Renal cortex interstitium (tissue), 15 donors: ENCODE measurements at places on chromosomes 6 and 20. TPM values are rescaled to one million over a fixed set of nuclear protein-coding genes. Genes with fewer than 3 reads are reported as not detected.

ZGPAT gene
- polyA plus RNA-seq = 25.3 TPM

DNA sequence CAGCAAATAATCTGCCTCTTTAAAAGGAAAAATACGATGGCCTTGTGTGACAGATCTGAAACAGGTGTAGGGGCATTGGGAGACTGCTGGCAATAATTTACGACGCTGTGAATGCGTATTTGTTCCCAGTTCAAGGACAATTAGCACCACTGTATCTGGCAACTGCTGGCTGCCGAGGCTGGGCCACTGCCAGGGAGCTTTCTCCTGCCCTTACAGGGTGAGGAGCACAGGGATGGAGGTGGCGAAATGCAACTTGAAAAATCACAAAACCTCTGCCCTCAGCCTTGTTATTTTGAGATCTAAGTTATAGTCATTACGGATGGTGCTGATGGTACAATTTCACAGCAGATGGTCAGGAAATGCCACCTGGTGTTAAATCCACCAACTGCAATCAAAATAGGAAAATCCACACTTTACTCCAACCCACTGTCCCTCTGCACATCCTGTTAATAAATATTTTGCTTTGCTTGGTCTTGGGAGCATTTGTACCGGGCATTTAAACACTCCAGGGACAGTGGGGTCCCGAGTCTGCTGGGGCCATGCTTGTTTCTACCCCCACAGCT, 6.4 kb downstream of the MYLK4 start:
- DNase-seq = no peak

GRCh38 chr6:16857969-16858592, 96.8 kb upstream of the ATXN1 start:
- DNase-seq = no peak

DDO gene
- 0.30 TPM for polyA plus RNA-seq

TTBK1 gene
- polyA plus RNA-seq = 0.26 TPM

- DNase-seq = no peak
Measured at GRCh38 chr6:5984150-5985089, 22.3 kb downstream of the NRN1 start.

GRCh38 chr20:1856424-1856823, 38.8 kb upstream of the SIRPA start:
- DNase-seq = no peak

PERP gene
- 13.4 TPM for polyA plus RNA-seq

NTSR1 gene
- polyA plus RNA-seq = 1.2 TPM

DNA sequence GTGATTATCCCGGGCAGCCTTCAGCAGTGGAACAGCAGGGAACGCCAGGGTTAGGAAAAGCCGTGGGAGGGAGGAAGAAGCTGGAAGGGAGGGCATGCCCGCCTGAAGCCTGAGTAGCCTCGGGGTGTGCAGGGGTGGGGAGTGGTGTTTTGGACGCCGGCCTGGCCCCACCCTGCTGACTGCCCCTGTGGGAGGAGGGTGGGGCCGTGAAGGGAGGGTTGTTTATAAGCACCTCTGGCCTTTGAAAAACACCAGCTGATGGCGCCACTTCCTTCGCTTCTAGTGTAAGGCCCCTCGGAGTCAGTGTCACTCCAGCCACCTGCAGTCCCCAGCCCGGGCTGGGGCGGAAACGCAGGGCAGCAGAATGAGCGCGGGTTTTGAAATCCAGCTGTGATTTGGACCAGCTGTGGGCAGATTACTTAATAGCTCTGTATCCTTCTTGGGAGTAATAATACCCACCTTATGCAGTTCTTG, 52.8 kb upstream of the BMP6 start:
- peak; percentile 27 for DNase-seq

DNA sequence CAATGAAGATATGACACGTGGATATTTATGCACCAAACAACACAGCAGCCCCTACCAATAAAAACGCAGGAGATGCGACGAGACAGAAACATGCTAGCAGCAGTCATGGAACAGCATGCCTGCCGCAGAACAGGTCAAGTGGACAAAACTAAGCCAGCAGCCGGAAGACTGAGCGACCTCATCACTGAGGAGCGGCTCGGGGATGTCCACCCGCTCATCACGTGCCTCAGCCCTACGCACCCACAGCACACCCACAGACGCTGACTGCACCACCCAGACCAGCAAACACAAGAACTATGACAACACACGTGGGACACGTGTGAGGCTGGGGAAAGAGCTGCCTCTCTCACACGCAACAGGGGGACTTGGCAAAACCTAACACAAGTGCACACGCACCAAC, 81.7 kb downstream of the TAF4 start:
- no peak for DNase-seq

GRCh38 chr20:461254-462198, 807 bp downstream of the TBC1D20 start:
- DNase-seq = no peak

DNA sequence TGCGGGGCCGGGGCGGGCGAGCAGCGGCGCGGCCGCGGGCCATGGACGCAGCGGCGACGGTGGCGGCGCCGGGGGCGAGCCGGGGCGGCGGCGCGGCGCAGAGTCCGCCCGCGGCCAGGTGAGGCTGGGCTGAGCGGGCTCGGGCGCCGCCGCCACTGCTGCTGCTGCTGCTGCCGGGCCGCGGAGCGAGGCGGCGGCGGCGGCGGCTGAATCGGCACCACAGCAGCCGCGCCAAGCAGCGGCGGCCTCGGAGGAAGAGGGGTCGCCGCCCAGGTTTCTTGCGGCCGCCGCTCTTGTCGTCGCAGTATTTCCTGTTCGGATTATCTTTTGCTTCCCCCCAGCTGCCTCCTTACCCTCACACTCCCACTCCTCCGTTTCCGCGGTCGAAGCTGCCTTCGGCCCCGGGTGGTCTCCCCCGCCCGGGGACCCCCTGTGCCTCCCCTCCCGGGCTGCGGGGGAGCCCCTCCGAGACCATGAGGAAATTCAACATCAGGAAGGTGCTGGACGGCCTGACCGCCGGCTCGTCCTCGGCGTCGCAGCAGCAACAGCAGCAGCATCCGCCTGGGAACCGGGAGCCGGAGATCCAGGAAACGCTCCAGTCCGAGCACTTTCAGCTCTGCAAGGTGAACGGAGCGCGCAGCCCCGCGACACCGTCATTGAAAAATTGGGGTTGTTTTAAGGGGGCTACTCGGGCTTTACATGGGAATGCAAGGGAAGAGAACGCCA, at the start of gene STXBP5:
Gene STXBP5, plus strand, starts transcription at position 358 of the 726 bp plus-strand sequence. Its CDS starts 116 bp downstream, at position 474.
- peak; percentile 41 for DNase-seq

DNA sequence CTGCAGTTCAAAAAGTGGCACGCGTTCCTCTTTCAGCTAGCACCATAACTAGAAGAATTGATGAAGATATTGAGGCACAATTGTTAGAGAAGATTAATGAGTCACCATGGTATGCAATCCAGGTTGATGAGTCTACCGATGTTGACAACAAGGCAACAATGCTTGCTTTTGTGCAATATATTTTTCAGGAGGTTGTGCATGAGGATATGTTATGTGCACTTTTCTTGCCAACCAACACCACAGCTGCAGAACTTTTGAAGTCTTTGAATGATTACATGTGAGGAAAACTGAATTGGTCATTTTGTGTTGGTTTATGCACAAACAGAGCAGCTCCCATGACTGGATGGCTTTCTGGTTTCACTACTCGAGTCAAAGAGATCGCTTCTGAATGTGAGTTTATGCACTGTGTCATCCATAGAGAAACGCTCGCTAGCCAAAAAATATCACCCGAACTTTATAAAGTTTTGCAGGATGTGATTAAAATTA, 129.3 kb upstream of the SLC24A3 start:
- no peak for DNase-seq

DNA sequence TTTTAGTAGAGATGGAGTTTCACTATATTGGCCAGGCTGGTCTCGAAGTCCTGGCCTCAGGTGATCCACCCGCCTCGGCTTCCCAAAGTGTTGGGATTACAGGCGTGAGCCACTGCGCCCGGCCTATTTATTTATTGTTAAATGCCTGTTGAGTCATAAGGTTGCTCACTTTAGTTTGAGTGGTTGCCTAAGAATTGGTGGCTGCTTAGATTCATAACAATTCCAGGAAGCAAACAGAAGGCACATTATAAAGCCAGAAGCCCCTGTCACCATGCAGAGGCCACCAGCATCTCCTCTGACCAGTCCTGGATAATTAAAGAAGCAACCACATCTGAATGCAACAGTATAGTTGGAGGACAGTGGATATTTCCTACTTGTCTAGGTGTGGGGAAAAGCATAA, 24.0 kb upstream of the ARMH2 start:
- no peak for DNase-seq

- DNase-seq = no peak
Measured at GRCh38 chr20:4454111-4454510, 267.6 kb upstream of the PRND start.

ASIP gene
- 0.88 TPM for polyA plus RNA-seq

KCNK5 gene
- 12.7 TPM for polyA plus RNA-seq

- no peak for DNase-seq
Measured at GRCh38 chr6:35392111-35392702, 49.8 kb downstream of the PPARD start.

MAS1 gene
- 0.03 TPM for polyA plus RNA-seq

DNA sequence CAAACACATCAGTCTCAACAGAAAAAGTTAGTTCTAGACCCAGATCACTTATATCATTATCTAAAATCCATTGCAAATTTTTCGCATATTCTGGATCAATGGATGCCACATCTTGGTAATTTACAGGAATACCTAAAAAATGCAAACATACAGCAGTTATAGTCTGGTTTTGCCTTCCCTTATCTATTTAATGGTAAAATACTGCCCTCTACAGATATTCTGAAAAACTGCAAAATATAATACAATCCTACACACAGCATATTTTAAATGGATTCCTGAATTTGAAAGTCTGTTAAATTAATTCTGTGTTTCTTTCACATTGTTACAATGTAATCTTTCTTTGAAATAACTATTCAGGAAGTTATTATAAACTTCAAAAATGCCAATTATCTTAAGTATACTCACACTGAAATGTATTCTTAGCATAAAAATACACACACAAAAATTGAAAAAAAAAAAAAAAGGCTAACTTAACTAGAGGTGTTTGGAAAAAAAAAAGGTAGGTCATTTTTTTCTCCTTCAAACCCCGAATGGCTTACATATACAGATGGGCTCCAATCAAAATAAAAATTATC, 88.4 kb downstream of the HACE1 start:
- DNase-seq = no peak

HLA-DQB2 gene
- polyA plus RNA-seq = 1.8 TPM

DNA sequence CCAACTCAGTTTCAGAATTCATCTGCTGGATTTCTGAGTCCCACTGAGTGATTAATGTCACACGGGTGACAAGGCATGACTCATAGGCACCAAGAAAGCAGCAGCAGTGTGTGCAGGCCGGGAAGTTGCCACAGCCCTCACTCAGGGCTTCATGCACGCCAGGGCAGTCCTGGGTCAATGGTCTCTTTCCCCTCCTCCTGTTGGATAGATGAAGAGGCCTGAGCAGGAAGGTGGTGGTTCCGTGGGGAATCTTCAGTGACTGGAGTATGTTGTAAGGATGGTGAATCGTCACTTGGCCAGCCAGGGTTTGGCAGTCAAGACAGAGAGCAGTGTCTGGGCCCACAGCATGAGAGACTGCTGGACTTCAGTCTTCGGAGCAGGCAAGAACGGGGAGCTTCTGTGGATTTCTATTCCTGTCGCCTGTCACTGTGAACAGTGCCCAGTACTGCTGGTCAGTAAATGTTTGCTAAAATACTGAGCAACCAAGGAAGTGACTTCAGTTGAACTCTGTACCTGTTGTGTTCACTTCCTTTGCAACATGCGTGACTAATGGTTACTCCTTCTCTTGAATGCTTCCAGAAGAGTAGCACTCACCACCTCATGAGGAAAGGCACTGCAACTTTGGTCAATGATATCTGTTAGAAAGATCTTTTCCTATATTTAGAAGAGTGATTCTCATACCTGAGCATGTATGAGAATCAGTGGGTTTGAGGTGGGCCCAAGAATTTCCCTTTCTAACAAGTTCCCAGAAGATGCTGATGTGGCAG, 62.0 kb upstream of the CD93 start:
- no peak for DNase-seq

GRCh38 chr20:35129647-35130069, 17.5 kb downstream of the EDEM2 start:
- DNase-seq = no peak

GRCh38 chr20:50813801-50814200, 18.9 kb downstream of the BCAS4 start:
- no peak for DNase-seq

FOXF2 gene
- 0.12 TPM for polyA plus RNA-seq

GRCh38 chr6:166952567-166953486, 3.5 kb downstream of the RNASET2 start:
- no peak for DNase-seq

MOG gene
- polyA plus RNA-seq = not detected

HTR1E gene
- polyA plus RNA-seq = 0.92 TPM

DNA sequence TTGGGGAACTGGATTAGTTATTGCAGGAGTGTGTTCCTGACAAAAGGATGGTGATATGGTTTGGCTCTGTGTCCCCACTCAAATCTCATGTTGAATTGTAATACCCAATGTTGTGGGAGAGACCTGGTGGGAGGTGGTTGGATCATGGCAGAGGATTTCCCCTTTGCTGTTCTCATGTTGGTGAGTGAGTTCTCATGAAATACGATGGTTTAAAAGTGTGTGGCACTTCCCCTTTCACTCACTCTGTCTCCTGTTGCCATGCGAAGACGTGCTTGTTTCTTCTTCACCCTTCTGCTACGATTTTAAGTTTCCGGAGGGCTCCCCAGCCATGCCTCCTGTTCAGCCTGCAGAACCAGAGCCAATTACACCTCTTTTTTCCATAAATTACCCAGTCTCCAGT, 16.2 kb upstream of the TREM1 start:
- DNase-seq = no peak

- DNase-seq = no peak
Measured at GRCh38 chr6:136866872-136867416, 44.6 kb downstream of the PEX7 start.

DNA sequence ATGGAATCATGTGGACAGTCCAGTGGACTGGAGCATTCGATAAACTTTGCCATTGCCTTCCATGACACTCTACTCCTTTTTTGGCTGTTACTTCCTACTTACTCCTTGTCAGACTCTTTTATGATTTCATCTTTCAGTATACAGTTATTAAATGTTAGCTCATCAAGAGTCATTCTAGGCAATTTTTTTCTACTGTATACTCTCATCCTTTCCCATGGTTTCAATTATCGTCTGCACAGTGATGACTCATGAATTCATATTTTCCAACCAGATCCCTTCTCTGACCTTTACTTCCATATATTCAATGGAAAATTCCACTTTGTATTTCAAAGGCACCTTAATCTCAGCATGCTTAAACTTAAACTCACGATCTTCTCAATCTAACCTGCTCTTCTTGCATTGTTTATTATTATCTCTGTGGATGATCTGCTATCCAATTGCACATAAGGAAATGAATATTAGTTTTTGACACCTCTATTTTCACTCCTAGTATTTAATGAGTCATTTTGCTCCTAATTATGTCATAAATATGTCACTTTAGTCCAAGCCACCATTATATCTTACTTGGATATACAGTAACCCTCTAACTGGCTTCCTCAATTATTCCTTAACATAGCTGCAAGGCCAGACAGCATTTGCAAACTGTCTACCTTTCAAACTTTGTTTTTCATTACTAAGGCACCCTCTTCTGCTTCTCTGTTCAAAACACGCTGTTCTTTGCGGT, 427.5 kb downstream of the PHF3 start:
- DNase-seq = no peak
